ENCODE measurements at places on chromosomes 2 and 18. TPM values are rescaled to one million over a fixed set of nuclear protein-coding genes. Genes with fewer than 3 reads are reported as not detected.

FSHR gene
- 0.01 TPM for polyA plus RNA-seq

CYRIA gene
- 0.47 TPM for polyA plus RNA-seq

MALT1 gene
- polyA plus RNA-seq, result 13.5 TPM

NEU2 gene
- not detected for polyA plus RNA-seq

PRSS56 gene
- polyA plus RNA-seq, result not detected

TBR1 gene
- not detected for polyA plus RNA-seq

TMBIM1 gene
- 231 TPM for polyA plus RNA-seq

ACVR1C gene
- polyA plus RNA-seq, result 0.06 TPM

FAM124B gene
- polyA plus RNA-seq, result 0.33 TPM

TRIB2 gene
- 10.6 TPM for polyA plus RNA-seq

ASAP2 gene
- polyA plus RNA-seq, result 5.3 TPM

SFTPB gene
- polyA plus RNA-seq, result 1.9 TPM

UGT1A7 gene
- 28.8 TPM for polyA plus RNA-seq

RAB12 gene
- polyA plus RNA-seq, result 20.8 TPM

FECH gene
- 3.4 TPM for polyA plus RNA-seq

MYO3B gene
- polyA plus RNA-seq, result 0.08 TPM

CAVIN2 gene
- polyA plus RNA-seq, result 11.1 TPM

GREB1L gene
- 0.16 TPM for polyA plus RNA-seq

CABYR gene
- 0.67 TPM for polyA plus RNA-seq

CSRNP3 gene
- polyA plus RNA-seq, result 0.38 TPM

RGPD3 gene
- polyA plus RNA-seq, result 0.06 TPM

MSGN1 gene
- 0.16 TPM for polyA plus RNA-seq

XPO1 gene
- polyA plus RNA-seq, result 43.8 TPM

RGPD4 gene
- polyA plus RNA-seq, result not detected

TMEM169 gene
- 0.04 TPM for polyA plus RNA-seq

SMYD1 gene
- polyA plus RNA-seq, result 0.04 TPM

IL37 gene
- 0.06 TPM for polyA plus RNA-seq

GKN2 gene
- polyA plus RNA-seq, result 2.6 TPM

SAG gene
- polyA plus RNA-seq, result not detected

MTHFD2 gene
- polyA plus RNA-seq, result 35.4 TPM

RNF144A gene
- polyA plus RNA-seq, result 2.0 TPM

RNF152 gene
- 1.2 TPM for polyA plus RNA-seq

CXCR4 gene
- polyA plus RNA-seq, result 5.1 TPM

SLC66A3 gene
- polyA plus RNA-seq, result 8.0 TPM

MAP3K19 gene
- polyA plus RNA-seq, result not detected

OSBPL6 gene
- 1.5 TPM for polyA plus RNA-seq

FEV gene
- polyA plus RNA-seq, result not detected

HOXD12 gene
- not detected for polyA plus RNA-seq

MAPK4 gene
- polyA plus RNA-seq, result 0.65 TPM

SLC35F5 gene
- polyA plus RNA-seq, result 31.3 TPM

ANKRD44 gene
- polyA plus RNA-seq, result 1.1 TPM

ZNF521 gene
- 1.2 TPM for polyA plus RNA-seq

MXD1 gene
- polyA plus RNA-seq, result 75.9 TPM

GULP1 gene
- 10.5 TPM for polyA plus RNA-seq

APCDD1 gene
- polyA plus RNA-seq, result 43.1 TPM

GAREM1 gene
- polyA plus RNA-seq, result 4.9 TPM

NCKAP5 gene
- polyA plus RNA-seq, result 2.2 TPM

STEAP3 gene
- polyA plus RNA-seq, result 9.6 TPM

CNTNAP5 gene
- polyA plus RNA-seq, result not detected

MAB21L4 gene
- 181 TPM for polyA plus RNA-seq

CPS1 gene
- 0.99 TPM for polyA plus RNA-seq

RND3 gene
- polyA plus RNA-seq, result 47.6 TPM

BMP10 gene
- not detected for polyA plus RNA-seq

EML6 gene
- 0.88 TPM for polyA plus RNA-seq

RHBDD1 gene
- polyA plus RNA-seq, result 5.2 TPM

All from esophagus (tissue), 2 donors.